CD4-positive, alpha-beta T cell treated with Interleukin-10 for 1 hour (primary cell): ENCODE measurements at places on chromosomes 3 and 15.

- peak; percentile 21 for DNase-seq
These were observed 64.6 kb downstream of the CYP11A1 start for GRCh38 chr15:74302821-74303359.

- no peak for DNase-seq
These were observed 817.4 kb upstream of the LMCD1 start for GRCh38 chr3:7684182-7684715.

DNA sequence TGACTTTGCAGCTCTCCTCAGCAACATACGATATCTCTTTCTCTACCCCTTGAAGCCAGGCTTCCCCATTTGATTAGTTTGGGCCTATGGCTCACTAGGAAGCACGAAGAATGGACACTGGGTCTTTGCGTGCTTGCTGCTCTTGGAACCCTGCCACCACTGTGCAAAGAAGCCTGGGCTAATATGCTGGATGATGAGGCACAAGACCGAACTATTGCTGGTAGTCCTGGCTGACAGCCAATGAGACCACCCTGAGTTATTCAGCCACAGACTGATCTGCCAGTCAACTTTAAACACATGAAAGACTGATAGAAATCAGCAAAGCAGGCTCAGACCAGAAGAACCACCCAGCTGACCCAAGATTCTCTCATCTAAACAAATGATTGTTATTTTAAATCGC is 250.3 kb downstream of the CBLB start:
- no peak for DNase-seq

GRCh38 chr15:76763554-76763953 is 141.6 kb downstream of the SCAPER start:
- no peak for DNase-seq

DNA sequence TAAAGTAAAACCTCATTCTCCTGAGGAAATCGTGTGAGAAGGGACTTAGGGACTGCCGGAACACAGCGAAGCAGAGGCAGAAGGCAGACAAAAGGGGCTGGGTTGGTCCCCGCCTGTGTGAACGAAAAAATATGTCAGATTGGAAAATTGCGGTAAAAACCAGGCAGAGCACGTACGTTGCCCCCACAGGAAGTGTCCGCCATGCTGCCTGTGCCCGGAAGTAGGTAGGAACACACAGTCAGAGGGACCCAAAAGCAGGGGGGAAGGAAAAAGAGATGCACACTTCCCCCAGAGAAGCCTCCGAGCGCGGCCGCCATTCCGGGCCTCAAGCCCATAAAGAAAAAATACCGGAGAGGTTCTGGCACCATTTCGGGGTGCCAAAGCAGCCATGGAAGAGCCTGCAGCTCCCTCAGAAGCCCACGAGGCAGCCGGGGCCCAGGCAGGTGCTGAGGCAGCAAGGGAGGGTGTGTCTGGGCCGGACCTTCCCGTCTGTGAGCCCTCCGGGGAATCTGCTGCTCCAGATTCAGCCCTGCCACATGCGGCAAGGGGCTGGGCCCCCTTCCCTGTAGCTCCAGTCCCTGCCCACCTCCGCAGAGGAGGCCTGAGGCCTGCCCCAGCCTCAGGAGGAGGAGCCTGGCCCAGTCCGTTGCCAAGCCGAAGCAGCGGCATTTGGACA is at the start of gene MKRN3:
Gene MKRN3, plus strand, starts transcription at position 280 of the 676 bp plus-strand sequence. Its CDS starts 109 bp downstream, at position 389.
- DNase-seq: peak; percentile 43

DNA sequence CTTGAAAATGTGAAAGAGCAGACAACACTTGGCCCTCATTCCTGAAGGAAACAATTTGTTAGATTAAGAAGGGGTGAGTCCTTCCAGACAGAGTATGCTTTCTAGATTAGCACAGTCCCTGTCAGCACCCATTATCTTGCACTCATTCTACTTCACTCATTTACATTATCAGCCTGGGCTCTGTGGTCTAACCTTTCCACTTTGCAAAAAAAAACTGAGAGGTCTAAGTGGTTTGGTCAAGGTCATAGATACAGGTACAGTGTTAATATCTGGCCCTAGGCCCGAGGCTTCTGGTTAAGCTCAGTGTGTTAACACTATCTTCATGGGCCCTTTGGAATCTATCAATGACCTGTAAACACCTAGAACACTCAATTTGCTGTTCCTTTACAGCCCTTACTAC is 123.4 kb upstream of the LRRN1 start:
- DNase-seq: no peak

DNA sequence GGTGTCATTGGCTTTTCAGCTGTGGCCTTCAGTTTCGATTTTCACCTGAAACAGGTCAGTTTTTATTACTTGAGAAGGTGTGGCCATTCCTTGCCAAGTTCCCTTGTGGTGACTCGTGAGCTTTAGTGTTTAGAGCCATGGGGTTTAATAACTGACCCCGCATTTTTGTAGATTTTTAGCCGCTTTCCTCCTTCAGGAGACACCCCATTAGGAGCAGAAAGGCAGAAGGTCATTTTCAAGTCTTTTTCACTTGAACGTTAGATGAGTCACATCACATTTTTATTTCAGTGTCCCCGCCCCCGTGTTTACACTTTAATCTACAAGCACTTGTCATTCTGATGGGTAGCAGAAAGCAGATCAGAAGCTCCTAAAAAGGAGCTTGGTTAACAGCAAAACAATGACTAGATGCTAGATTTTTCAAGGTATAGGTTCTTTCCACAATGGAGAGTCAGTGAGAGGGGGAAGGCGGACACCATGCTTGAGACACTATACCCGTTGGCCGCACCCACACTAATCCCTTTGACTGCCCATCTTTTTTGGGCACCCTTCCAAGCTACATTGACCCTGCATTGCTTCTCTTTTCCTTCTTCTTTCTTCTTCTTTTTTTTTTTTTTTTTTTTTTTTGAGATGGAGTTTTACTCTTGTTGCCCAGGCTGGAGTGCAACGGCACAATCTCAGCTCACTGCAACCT is 132.7 kb downstream of the GHSR start:
- DNase-seq: no peak

GRCh38 chr3:194482196-194482593 is 4.6 kb downstream of the ATP13A3 start:
- no peak for DNase-seq

DNA sequence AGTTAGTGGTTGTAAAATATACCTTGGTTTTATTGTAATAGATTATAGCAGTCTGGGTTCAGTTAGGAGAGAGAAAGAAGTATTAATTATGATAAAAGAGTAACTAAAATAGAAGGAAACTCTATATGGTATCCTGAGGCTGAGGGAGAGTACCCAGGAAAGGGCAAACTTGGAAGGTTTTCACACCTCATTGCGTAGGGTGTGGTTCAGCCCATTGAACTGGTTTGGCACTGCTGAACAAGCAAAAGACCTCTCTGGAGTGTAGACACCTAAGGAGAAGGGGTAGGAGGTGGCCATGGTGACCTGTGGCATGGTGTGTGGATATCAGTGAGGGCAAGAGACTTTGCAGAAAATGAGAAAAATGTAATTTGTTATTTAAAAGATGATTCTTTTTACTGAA is 63.5 kb downstream of the STT3B start:
- no peak for DNase-seq

DNA sequence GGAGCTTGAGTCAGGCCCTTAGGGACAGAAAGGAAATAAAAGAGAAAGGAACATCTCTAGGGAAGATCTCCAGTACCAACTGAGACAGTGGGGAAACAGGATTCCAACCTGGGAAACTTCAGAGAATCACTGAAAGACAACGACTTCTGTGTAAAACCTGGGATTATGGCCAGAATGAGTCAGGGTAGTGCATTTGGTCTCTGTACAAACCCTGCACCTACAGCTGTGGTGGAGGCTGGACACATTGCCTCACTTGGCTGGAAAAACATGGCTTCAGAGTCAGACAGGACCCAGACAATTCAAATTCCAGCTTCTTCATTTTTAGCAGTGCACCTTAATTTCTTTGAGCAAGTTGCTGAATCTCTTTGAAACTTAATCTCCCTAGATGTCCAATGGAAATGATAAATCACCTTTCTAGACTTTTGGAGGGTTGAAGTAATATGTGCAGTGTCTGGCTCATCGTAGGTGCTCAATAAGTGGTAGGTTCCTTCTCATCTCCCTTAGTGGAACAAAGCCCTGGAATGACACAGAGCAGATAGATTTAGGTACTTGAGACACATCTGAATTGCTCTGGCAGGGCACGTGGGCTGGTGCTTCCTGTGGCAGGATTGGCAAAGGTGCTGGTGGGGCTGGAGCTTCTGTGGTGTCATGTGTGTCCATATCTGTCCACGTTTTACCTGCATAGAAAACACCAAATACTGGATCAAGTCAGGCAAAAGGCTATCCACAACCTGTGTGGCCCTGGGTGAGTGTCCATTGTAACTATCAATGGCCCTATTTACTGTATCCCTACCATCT is 6.1 kb upstream of the CLSTN2 start:
- no peak for DNase-seq

GRCh38 chr3:166743481-166744134 is 636.5 kb downstream of the ZBBX start:
- no peak for DNase-seq

DNA sequence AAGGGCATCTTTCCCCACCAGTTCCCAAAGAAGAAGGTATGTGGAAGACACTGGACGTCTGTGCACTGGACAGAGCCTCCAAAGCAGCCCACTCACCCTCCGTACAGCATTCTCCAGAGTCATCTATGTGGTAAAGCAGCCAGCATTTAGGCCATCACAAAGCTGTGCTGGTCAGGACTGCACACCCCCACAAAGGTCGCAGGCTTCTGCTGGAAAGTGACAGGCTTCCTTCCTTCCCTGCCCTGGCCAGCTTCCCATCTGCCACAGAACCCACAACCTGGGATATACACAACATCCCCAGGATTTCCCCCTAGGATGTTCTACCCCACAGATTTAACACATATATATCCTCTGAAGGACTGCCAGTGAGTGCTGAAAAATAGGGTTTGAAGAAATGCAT is 64.6 kb upstream of the GALNT15 start:
- no peak for DNase-seq

- no peak for DNase-seq
These were observed 73.2 kb upstream of the SNRPA1 start for GRCh38 chr15:101368086-101368780.

DNA sequence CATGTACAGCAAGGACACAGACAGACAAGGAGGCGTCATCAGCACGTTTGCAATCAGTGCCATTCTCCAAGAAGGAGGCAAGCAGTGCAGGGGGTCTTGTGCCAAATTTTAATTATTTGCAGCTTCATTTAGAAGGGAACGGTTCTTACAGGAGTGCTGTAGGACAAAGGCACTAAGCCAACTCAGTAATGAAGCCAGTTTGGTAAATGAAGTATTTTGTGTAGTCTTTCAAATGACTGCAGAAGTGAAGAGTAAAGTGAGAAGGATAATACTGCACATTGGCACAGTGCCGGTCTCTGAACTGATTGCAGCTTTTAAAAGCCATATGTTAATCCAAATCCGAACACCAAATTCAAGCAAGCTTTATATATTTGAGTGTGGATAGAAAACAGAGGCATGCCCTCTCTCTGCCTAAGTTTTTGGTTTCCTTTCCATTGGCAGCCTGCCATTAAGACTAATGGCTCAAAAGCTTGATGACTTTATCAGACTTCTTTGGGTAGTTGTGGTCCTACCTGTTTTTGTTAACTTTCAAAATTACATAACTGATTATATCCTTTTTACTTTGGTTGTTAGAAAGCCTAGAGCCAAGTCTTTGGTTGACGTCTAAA is 101.3 kb downstream of the SENP2 start:
- DNase-seq: no peak

GRCh38 chr15:58115692-58116091 is 22.5 kb upstream of the AQP9 start:
- DNase-seq: no peak

- no peak for DNase-seq
These were observed 77.4 kb upstream of the SLCO3A1 start for GRCh38 chr15:91776104-91776503.

DNA sequence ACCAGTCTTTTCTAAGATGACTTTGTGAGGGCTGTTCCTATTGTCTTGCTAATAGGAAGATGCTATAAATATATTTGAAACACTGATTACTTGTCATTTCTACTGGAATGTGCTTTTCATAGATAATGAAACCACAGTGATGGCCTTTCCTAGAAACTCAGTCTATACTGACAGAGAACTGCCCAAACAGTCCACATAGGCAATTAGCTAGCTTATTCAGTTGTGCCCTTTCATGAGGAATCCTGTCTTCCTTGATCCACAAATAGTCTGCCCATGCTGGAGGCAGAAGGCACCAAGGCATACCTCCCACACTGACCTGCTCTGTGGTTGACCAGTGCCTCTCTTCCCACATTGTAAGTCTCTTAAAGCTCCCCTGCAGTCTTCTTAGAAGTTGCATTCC is 135.9 kb downstream of the CMSS1 start:
- DNase-seq: no peak

DNA sequence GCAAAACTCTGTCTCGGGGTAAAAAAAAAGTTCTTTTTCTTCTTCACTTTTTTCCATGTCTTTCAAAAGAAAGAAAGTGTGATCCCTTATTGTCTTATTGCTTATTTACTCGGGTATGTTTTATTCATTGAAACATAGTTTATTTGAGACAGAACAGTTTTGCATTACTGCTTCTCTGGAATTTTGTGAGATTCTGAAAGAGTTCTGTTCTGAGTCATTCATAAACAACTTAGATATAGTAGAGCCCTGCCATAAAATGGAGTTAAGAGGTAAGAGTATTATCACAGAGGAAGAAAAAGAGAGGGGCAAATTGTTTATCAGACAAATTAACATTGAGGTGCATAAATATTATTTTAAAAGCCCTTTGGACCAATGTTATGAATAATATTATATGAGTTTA is 522.2 kb downstream of the ROBO2 start:
- no peak for DNase-seq

GRCh38 chr3:53795789-53796560 is 50.2 kb downstream of the CHDH start:
- no peak for DNase-seq

- DNase-seq: no peak
These were observed 112.7 kb downstream of the FEZF2 start for GRCh38 chr3:62260655-62261054.

DNA sequence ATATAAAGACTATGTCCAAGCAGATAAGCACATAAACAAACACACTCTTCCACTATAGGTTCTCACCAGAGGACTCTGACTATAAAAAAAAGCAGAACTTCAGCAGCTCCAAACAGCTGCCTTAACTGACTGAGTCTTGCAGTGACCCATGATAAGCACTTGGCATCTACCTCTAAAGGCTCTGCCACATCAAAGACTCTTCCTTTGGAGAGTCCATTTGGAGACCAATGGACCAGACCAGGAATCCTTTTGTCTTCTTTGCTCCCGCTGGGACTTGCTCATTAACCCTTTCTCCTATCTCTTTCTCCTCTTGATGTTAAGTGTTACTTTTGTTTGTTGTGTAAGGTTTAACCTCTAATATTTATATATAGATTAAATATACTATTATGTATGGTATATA is 424.1 kb downstream of the RSL24D1 start:
- no peak for DNase-seq

GRCh38 chr3:45387171-45387570 is 1.2 kb upstream of the LARS2 start:
- no peak for DNase-seq
